ENCODE measurements at places on chromosomes 6 and 20.

- DNase-seq = no peak
These were observed 87.1 kb upstream of the SIRPA start for GRCh38 chr20:1808101-1808500.

- DNase-seq = no peak
These were observed 206.5 kb upstream of the RREB1 start for GRCh38 chr6:6901205-6901719.

- no peak for DNase-seq
These were observed 150.7 kb upstream of the GMDS start for GRCh38 chr6:2396042-2396657.

- DNase-seq = peak; percentile 52
These were observed 23.5 kb upstream of the ATRN start for GRCh38 chr20:3447321-3447720.

DNA sequence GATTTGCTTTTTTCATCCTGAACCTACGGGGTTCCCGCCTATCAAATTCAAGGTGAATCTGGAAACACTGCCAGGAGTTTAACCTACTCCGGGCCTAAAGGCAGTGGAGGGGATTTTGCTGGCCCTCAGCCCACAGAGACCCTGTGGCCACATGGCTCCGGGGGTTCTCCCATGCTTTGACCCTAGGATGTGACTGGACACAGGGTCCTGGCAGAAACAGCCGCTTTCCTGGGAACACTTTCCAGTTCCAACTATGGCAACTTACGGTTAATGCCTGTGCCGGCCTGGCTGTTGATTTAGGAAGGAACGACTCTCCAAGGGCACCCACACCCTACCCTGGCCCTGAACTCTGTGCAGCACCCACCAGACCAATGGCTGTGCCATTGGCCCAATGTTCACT lies 141.7 kb upstream of the RPS6KA2 start:
- no peak for DNase-seq

DNA sequence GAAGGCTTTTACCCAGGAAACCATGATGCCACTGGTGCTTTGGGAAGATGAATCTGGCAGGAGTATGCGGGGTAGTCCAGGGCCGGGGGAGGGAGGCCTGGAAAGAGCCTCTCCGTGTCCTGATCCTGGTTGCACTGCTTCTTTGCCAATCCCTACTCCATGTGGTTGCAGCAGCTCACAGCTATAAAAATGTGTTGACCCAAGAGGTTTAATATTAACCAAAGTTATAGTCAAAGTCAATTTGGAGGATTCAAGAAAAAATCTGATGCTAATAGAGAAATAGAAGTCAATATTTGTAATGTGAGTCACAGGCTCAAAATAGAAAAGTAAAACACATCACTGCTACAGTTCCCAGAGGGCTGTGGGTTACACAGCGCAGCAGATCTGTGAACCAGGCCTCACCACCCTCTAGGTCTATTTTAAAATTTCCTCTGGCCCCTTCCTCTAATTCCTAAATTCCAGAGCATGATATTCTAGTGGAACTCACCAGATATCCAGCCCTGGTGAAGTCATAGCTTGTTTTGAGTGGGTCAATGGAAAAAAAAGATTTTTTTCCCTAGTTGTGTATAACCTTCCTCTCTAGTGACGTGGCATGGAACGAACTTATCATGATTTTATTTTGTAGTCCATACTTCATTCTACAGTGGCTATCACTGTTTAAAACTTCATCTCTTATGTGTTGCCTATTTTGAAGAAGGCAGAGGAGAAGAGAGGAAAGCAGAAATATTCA lies 63.2 kb upstream of the BMP2 start:
- no peak for DNase-seq

DNA sequence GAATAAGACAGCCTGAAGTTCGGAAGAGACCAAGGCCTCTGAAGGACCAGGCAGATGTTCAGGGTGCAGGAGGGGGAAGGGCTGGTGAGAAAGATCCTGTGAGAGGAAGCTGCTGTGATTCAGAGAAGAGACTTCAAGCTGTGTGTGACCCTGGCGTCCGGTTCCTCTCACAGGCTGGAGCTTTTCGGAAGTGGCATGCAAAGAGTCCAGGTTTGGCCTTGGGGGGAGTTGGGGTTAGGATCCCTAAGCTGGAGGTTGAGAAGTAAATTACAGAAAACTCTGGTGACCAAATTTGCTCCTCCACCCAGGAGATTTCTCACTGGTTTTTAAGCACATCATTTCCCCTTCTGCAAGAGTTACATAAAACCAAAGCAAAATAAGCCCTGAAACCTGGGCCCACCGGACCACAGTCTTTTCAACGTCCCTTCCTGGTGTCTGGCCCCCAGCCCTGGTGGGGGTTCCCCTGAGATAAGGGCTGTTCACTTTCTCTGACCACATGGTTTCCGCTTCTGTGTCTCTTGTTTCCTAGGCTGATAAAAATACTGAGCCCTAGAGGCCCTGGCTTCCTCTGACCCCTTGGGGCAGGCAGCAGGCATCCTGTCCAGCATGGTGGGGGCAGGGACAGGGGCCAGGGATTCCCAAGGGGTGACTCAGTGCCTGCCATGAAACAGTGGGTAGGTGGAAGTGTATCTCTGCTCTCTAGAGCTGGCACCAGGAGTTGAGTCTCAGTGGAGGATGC lies 12.0 kb upstream of the LTA start:
- peak; percentile 91 for DNase-seq

GRCh38 chr20:24034820-24035219 lies 46.2 kb upstream of the GGTLC1 start:
- DNase-seq = no peak

DNA sequence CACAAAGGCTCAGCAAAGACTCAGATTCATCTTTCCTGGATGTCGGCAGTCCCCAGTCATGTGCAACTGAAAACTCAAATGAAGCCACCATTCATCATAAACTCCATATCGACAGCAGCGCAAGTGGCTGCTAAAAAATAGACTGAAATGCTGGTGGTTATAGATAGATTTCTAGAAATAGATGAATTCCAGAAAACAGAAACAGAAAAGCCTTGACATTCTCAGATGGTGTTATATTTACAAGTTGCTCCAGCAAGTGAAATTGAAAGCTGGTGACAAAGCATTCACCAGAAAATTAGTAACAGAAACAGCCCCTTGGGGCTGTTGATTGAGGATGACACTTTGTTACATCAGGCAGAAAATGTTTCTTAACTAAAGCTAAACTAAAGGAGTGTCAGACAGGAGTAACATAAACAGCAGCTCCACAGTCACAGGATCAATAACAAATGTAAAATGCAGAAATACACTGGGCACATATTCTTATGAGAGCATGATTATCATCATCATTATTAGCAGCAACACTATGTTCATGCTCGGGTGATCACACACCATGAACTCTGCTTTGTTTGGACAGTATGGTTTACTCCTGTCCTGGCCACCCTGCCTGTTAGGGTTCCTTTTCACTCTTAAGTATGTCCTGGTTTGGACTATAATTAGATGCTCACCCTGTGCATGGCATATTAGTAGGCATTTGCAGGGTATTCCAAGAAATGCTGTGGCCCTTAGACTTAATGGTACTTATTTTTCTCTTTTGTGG lies 36.4 kb upstream of the SLC35F1 start:
- no peak for DNase-seq

DNA sequence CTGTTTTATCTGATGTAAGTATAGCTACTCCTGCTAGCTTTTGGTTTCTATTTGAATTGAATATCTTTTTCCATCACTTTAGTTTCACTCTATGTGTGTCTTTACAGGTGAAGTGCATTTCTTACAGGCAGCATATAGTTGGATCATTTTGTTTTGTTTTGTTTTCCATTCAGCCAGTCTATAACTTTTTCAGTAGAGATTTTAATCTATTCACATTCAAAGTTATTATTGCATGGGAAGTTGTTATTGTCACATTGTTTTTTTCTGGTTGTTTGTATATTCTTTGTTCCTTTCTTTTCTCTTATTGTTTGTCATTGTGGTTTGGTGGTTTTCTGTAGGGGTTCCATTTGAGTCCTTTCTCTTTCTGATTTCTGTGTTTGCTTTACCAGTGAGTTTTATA lies 151.2 kb downstream of the PDE10A start:
- DNase-seq = no peak

DNA sequence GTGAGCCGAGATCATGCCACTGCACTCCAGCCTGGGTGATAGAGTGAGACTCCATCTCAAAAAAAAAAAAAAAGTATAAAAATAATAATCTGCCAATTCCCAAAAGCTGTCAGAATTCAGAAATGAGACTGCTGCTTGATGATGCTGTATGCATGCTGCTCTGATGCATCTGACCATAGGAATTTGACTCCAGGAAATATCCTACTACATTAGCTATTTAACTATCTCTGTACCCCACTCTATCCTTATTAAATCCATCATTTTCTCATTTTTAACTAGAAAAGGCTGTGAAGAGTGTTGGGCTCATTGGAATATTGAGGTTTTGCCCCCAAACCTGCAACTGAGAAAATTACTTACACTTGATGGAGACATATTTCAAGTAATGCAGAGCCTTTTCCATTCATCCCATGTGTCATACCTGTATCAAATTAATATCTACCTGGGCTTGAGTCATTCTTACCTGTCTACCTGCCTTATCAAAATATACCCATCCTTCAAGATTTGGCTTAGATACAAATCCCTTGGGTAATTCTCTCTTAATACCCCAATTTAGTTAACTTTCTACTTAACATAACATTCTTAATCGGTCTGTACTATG lies 135.2 kb upstream of the PREP start:
- DNase-seq = no peak

GRCh38 chr6:166304106-166304505 lies 4.1 kb downstream of the PRR18 start:
- no peak for DNase-seq

- no peak for DNase-seq
These were observed 3.6 kb upstream of the EMILIN3 start for GRCh38 chr20:41370176-41370575.

DNA sequence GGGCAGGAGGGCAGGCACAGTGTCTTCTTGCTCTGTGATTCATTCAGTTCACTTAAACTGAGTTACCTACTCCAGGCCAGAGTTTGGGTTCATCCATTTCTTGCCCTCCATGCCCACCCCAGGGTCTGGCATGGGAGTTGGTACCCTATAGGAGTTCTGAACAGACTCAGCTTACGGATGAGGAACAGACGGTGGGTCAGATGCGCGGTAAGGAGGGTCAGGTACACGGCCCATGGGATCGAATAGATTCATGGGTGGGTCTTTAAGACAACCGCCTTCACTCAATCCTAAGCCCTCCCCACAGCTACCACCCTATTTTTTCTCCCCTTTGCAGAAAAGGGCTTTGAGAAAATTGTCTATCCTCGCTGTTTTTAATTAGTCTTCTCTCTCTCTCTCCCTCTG lies 13.1 kb upstream of the TRIB3 start:
- no peak for DNase-seq

- no peak for DNase-seq
These were observed 382.1 kb upstream of the TSHZ2 start for GRCh38 chr20:52590100-52590499.

DNA sequence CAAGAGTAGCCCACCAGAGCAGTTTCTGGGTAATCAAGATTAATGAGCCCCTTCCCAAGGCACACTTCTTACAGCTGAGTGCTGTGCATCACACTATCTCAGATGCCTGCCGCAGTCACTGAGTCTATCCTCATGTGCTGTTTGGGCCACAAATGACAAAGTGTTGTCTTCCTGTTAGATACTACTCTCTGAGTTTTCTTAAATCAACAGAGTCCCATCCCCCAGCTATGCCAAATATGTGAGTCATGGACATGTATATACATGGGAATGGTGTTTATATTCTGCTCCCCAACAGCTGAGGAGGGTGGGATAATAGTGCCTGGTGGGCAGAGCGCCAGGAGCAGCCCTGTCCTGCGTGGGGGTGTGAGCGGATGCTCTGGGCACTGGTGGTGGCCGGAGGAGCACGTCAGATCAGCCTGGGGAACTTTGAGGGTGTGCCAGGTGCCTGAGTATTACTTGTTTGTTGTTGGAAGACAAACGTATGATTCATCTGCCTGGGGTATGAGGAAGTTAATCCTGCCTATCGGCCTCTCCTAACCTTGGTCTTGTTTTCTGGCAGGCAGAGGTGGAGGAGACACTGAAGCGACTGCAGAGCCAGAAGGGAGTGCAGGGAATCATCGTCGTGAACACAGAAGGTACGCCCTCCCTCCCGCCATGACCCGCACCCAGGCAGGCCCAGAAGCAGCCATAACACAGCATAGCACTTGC lies 9.6 kb downstream of the DYNLRB1 start:
- DNase-seq = no peak

DNA sequence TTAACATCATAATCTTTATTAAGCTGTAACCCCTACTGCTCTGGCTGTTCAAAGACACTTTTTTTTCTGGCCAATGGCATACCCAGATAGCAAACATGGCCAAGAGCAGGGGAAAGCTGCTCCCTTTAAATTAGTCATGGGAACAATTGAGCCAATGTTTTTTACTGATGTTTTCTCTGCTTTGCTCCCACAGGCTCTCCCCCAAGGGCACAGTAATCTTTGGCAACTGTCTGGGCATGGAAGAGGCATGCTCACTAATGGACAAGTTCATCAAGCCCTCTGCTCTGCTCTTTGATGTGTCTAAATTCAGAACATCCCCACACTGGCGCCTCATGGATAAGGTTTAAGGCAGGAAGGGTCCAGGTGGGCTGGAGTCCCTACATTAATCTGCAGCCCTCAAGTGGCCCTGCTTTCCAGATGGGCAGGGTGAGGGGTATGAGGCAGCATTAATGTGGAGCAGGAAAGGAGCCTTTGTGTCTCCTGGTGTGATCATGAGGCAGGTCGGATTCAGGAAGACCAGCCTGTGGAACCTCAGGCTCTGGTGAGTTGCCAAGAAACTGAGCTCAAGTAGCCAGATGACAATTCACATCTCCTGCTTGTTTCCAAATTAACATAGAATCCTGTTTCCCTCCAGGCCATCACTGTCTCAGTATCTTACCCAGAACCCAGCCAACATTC lies 227.0 kb upstream of the CST7 start:
- no peak for DNase-seq

GRCh38 chr6:109075934-109076333 lies 18.7 kb downstream of the SESN1 start:
- DNase-seq = no peak

DNA sequence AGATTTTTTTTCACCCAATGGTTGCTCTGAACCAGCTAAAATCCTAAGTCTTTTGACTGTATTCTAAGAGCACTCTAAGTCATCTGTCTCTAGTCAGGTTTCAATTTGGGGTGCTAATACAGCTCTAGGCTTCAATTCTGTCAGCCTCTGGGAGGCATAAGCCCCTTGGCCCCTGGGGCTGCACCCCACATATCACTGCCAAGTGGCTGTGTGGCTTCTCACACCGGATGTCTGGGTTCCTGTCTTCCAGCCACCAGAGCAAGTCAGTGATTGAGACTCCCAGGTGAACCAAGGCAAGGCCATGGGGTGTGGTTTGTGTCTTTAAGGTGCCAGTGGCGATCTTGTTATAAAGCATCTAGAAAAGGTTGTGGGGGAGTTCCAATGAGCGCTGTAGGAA lies 136.5 kb downstream of the TMEM242 start:
- DNase-seq = no peak

DNA sequence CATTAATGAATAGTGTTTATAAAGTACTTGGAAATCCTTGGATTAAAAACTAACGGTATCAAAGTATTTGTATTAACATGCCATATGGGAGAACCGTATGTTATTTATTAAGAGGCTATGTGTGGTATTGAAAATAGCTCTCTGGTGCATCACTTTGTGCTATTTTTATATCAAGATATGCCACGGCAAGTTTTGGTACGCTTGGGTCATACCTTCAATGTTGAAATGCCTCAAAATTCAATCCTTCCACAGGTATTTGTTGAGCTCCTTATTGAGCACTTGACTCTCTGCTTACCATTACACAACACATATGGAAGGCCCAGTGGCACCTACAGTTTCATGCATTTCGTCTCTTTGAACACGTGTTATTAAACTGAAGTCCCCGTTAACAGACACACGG lies 647.9 kb downstream of the KIF16B start:
- DNase-seq = no peak
